Fibroblast of skin of right biceps (primary cell): ENCODE measurements at places on chromosomes 6 and 20.

- DNase-seq = no peak
Measured at GRCh38 chr6:41408982-41409381, 73.6 kb downstream of the NCR2 start.

GRCh38 chr6:143684486-143684885 is 6.7 kb downstream of the PHACTR2 start:
- DNase-seq = no peak

- DNase-seq = no peak
Measured at GRCh38 chr6:145866456-145867396, 52.1 kb upstream of the FBXO30 start.

DNA sequence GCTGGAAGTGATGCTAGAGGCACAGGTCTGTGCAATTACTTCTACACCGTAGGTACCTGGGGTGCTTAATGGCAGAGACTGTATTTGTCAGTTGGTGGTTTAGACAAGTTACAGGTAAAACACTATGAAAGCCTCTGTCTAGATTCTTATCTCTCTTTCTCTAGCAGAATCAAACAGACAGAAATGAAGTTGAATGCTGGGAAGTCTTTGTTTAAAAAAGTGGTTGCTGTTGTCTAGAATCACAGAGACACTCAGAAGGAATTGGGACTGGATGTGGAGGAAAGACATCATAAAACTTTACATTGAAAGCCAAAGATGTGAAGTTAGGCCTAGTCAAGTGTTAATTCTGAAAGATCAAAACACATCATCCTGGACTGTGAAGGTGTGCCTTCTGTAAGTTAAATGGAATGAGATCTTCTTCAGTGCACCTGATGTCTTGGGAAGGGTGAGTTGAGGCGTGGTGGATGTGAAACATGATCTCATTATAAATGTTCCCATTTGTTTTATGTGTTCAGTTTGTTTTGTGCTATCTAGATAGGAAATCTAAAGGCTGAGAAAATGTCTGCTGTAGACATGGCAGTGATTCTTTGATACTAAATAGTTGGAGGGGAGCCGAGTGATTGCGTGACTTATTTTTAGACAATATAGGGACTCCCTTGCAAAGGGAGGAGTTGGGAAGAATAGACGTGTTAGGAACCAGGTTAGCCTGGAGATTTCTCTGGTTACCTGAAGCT is 290.2 kb downstream of the SOX4 start:
- DNase-seq = no peak

DNA sequence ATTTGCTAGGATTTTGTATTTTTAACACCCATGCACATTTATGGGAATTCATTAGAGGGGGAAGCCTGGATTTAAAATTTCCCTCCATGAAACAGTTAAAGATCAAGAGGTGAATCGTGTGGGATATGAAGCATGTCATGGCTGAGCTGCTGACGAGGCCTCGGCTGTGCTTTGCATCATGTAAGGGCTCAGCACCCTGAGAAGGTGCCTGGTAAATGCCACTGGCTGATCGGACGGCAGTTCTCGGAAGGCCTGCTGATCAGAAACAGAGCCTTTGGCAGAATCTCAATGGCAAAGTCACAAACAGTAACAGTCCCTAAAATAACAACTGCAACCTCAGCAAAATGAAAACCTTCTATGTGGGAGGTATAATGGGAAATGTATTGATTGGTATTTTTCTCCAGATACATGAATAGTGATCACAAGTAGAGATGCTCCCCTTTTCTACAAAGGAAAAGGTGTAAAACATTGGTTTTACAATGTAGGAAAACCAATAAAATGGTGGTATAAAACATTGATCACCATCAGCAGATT is 53.0 kb upstream of the FUCA2 start:
- DNase-seq = no peak

GRCh38 chr20:49601153-49601924 is 33.4 kb upstream of the PTGIS start:
- DNase-seq = no peak

- no peak for DNase-seq
Measured at GRCh38 chr20:39025883-39026282, 63.7 kb downstream of the DHX35 start.

- peak; percentile 8 for DNase-seq
Measured at GRCh38 chr6:152984513-152984872, 1.7 kb upstream of the FBXO5 start.

GRCh38 chr6:99495466-99495865 is 19.8 kb downstream of the USP45 start:
- DNase-seq = no peak

DNA sequence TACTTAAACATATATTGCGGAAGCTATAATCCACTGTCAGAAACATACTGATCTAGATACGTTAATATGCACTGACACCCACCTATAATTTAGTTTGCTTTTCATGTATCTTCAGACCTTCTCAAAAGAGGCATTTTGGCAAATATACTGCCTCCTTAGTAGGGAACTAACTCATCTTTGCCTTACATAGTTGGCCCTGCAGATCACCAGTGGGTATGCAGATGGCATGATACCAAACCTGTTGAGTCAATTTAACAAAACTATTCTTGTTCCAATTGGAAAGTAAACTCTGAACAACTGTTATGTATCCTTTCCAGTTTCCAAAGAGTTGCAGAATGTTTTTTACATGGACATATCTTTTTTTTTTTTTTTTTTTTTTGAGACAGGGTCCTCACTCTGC is 35.6 kb upstream of the TBC1D20 start:
- DNase-seq = no peak

DNA sequence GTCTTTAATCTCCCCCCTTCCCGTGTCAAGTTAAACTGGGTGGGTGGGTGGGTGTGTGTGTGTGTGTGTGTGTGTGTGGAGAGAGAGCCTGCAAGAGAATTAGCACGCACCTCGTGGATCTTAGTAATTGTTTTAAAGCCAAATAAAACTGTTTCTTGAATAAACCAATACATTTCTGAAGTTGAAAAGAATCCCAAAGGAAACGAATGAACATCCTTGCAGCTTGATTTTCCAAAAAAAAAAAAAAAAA is 381 bp upstream of the BICRAL start:
- peak; percentile 26 for DNase-seq

GRCh38 chr20:9409352-9409751 is 105.0 kb upstream of the LAMP5 start:
- peak; percentile 86 for DNase-seq

DNA sequence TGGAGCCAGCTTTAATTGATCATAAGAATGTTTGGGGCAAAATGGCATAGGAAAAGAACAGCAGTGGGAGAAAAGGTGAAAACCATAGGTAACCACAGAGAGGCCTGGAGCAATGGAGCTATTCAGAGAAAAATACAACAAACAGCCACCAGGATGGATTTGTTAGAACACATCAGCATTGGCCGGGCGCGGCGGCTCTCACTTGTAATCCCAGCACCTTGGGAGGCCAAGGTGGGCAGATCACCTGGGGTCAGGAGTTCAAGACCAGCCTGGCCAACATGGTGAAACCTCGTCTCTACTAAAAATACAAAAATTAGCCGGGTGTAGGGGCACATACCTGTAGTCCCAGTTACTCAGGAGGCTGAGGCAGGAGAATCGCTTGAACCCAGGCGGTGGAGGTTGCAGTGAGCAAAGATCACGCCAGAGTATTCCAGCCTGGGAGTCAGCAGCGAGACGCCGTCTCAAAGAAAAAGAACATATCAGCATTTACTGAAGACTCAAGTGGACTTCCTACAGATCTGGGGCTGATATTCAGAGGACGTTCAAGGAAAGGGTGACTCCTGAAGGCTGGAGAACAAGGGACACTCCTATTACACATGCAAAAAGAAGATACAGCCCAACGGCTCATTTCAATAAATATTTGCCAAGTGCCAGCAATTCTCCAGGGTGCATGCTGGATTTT is 20.2 kb downstream of the SNHG17 start:
- DNase-seq = no peak

GRCh38 chr6:107819217-107819616 is 4.9 kb downstream of the SCML4 start:
- peak; percentile 12 for DNase-seq

DNA sequence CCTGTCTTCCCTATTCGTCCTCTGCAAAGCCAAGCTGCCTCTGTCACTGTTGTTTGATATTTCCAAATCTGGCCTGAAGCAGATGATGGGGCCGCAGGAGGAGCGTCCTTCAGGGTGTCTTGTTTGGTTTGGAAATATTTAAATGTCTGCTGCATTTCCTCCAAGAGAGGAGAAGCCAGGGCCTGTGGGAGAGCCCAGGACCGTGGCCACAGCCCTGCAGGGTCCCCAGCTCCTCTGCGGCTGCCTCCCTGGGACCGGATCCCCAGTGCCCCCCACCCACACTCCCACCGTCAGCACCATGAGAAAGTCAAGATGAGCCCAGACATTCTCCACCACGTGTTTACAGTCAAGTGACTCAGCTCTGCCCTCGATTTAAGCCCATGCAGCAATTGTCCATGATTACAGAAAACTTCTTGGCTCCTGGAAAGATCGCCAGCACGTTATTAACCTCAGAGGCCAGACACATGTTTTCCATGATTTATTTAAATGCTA is 18.2 kb downstream of the FOXF2 start:
- no peak for DNase-seq

- DNase-seq = no peak
Measured at GRCh38 chr6:127000631-127001030, 117.8 kb upstream of the RSPO3 start.

- DNase-seq = no peak
Measured at GRCh38 chr6:53717566-53717965, 52.0 kb upstream of the KLHL31 start.

DNA sequence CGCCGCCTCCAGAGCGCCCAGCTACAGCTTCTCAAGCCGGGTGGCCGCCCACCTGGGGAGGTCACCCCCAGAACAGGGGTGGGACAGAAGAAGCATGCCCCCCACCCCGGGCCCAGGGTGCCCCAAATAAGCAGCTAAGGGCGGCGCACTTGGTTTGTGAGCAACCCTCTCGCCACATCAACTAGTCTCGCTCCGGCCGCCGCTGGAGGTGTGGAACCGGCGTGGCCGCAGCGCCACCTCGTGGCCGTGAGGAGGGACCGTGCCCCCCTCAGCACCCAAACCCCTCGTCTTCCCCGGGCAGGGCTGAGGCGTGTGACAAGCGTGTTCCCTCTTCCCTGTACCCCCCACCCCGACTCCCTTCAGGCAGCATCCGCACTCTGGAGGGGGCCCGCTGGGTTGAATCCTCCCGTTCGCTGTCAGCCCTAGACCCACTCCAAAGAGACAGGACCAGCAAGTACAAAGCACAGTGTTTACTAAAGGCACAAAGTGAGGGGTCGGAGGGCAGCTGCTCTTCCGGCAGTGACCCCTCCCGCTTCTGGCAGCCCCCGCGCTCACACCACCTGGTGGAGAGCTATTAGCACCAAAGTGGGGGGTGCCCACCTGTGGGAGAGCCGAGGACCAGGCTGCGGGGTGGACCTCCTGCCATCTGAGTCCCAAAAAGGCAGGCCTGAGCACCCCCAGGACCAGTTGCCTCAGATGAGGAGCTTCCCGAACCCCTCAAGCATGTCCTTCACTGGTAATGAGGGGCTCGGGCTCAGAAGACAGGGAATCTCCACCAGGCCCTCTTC is 45.4 kb downstream of the MDFI start:
- DNase-seq = peak; percentile 75

DNA sequence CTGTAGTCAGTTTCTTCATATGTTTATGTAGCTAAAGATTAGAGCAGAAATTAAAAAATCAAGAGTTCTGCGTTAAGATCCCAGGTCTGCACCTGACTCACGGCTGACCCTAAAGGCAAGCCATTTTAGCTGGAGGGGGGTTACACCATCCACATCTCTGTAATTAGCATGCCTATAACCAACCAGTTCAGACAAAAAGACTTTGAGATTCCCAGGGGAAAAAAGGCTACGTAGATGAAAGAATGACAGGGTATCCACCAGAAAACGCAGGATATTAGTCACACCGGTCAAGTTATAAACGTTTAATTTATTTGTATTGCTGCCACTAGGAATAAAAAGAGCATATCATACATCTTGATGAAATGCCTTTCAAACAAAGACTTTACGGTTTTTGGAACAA is 299.1 kb downstream of the FOXC1 start:
- DNase-seq = no peak

- no peak for DNase-seq
Measured at GRCh38 chr6:136920671-136921380, 1.3 kb upstream of the SLC35D3 start.

GRCh38 chr6:154106251-154106650 is 67.2 kb downstream of the OPRM1 start:
- no peak for DNase-seq

DNA sequence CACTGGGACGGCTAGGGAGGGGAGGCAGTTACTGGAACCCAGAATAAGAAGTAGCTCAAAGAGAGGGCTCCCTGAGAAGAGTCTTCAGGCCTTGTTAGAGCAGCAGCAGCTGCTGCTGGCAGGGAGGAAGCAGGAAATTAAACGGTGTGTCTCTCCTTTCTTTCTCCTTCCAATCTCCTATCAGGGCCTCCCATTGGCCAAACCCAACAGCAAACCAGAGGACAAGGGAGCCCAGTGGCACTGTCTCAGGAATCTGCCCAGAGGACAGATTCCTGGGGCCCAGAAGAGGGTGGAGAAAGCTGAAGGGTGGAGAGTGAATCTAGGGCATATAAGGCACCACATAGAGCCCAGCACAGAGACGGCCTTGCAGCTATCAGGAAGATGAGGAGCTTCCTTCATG is 10.2 kb downstream of the BTN3A1 start:
- no peak for DNase-seq

GRCh38 chr6:157200611-157201010 is 122.7 kb downstream of the TMEM242 start:
- no peak for DNase-seq

DNA sequence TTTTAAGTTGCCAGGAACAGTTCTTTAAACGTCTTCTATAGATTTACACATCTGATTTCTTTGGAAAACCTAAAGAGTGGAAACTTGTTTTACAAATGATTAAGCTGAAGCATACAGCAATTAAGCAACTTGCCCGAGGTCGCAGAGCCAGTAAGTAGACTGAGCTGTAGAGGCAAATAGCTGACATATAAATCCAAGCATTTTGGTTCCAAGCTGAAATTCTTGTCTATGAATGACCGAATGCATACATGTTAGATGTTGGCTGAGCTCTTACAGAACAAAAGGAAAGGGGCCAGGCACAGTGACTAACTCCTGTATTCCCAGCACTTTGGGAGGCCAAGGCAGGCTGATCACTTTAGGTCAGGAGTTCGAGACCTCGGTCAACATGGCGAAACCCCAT is 101.8 kb upstream of the SGK1 start:
- DNase-seq = peak; percentile 61

DNA sequence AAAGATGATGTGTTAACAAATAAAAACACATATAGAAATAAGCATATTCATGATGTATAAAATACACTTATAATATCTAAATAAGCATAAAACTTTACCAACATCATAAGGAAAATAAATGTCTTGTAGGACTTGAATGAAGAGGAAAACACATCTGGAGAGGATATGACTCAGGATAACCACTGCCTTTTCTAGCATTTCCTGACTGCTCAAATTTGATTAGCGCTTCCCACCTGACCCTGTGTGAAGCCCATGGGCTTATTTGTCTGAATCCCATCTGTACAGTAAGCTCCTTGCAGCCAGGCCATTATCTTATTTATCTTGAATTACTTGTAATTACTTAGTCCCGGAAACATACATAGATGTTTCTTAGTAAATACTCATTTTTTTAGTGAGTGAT is 608.6 kb downstream of the COL12A1 start:
- DNase-seq = peak; percentile 62
